A549 treated with Hydrocortisone at 1 μM for 4 hours (cell line): ENCODE measurements at places on chromosomes 4 and X. TPM values are rescaled to one million over a fixed set of nuclear protein-coding genes. Genes with fewer than 3 reads are reported as not detected.

FOXR2 gene
- total RNA-seq, result not detected in 5 replicates

CORIN gene
- total RNA-seq, result not detected in 5 replicates

TRAM1L1 gene
- 0.33 to 0.86 TPM (median 0.52 TPM) in 5 replicates for total RNA-seq

CXCL13 gene
- not detected in 5 replicates for total RNA-seq
